ENCODE measurements at places on chromosomes 2 and 18.

GRCh38 chr18:42229211-42230210 is 274.5 kb downstream of the PIK3C3 start:
- H3K27ac ChIP-seq = no peak overlapping the region
- peaks cover 12% of the 10 kb centered on the region for H3K4me1 ChIP-seq
- H3K36me3 ChIP-seq = no peaks in the 10 kb centered on the region
- DNase-seq = no peak

DNA sequence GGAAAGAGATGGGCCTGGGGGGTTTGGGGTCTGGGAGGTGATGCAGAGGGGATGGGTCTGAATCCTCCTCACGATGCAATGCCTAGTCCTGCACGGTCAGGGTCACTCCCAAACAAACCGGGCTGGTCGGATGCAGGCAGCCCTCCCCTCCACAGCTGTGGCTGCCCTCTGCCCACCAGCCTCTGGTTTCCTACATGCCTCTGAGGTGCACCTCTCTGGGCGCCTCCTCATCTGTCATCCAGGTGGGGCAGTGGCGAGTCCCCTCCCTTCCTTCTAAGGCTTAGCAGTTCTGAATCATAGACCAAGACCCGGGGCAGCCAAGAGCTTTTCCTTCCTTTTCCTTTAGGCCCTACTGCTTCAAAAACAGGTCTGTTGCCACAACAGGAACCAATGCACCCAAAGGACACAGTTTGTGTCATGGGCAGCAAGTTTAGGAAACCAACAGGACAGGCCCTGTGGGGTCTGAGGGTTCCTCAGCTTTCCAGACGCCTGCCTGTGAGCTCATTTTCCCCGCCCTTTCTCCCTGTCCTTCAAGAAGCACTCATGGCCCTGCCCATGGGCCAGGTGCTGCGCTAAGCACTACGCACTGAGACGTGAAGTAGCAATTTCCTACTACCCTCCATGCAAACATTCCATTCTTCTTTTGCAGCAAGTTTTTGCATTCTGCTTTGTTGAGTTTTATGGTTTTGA is 6.5 kb upstream of the MAL start:
- no peaks in the 10 kb centered on the region for H3K4me1 ChIP-seq
- H3K4me3 ChIP-seq = no peak overlapping the region
- H3K27me3 ChIP-seq = no peaks in the 10 kb centered on the region
- DNase-seq = no peak
- H3K36me3 ChIP-seq = no peaks in the 10 kb centered on the region

DNA sequence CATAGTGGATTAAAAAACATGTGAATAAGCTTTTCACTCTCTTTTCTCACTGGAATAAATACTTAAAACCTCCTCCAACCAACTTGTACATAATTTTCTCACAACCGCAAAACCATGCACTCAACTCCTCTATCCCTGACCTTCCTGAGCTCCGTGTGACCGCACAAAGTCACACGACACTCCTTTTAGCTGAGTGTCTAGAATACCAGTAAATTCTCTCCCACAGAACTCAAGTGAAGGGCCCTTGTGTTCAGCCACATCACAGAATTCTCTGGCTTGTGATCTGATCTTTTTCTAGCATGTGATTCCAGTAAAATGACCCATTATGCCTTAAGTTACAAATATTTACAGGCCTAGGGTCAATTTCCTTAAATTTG is 91.2 kb upstream of the ARL4C start:
- DNase-seq = no peak
- H3K27me3 ChIP-seq = no peaks in the 10 kb centered on the region
- H3K4me3 ChIP-seq = no peak overlapping the region

- H3K27ac ChIP-seq = no peak overlapping the region
- no peaks in the 10 kb centered on the region for H3K4me1 ChIP-seq
- no peak overlapping the region for H3K4me3 ChIP-seq
- no peaks in the 10 kb centered on the region for H3K27me3 ChIP-seq
These were observed 6.6 kb downstream of the MAPRE3 start for GRCh38 chr2:26977012-26977411.

- no peak overlapping the region for H3K27ac ChIP-seq
- no peak overlapping the region for H3K4me3 ChIP-seq
- DNase-seq = no peak
These were observed 72.7 kb downstream of the TMEM247 start for GRCh38 chr2:46552079-46552478.
